CD4-positive, alpha-beta T cell treated with Interleukin-15 for 1 hour (primary cell): ENCODE measurements at places on chromosomes 7 and 10.

GRCh38 chr10:35643151-35644049, 1.3 kb upstream of the FZD8 start:
- no peak for DNase-seq

GRCh38 chr10:44284198-44285084, 100.5 kb downstream of the CXCL12 start:
- DNase-seq = no peak

DNA sequence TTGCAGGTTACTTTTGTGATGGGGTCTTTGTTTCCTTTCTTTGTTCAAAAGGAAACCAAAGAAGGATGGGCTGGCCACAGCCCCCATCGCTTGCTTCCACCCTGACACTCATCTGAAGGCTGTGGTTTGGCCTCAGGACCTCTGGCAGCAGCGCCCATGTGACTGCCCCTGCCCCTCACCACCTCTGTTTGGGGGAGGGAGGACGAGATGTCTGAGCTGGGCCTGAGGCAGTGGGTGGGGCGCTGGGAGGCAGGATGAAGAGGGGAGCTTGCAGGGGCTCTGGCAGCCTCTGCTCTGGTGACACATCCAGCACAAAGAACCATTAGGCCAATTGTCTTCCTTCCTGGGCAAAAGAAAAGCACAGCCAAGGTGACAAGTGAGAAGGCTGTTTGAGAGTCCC, 15.9 kb upstream of the CHST15 start:
- DNase-seq = no peak

DNA sequence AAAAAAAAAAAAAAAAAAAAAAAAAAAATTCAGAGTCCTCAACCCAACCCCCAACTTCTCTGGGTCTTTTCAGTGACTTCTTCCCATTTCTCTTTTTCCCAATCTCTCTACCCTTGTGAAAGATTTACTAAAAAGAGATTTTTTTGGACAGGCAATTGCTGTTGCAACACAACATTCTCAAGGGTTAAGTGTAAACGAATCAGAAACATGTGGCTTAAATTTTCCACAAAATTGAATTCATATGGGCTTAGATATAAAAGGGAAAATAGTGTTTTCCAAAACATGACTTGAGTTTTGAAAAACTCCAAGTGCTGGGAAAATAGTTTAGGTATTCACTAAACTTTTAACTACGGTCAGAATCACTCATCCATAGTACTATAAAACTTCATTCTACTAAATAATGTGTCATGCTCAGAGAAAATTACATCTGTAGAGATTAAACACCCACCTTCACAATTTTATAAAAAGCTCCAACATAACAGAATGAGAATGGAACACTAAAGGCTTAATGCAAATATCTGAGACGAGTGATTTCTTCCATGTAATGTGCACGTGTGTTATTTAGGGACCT, 643.1 kb downstream of the PARD3 start:
- no peak for DNase-seq

DNA sequence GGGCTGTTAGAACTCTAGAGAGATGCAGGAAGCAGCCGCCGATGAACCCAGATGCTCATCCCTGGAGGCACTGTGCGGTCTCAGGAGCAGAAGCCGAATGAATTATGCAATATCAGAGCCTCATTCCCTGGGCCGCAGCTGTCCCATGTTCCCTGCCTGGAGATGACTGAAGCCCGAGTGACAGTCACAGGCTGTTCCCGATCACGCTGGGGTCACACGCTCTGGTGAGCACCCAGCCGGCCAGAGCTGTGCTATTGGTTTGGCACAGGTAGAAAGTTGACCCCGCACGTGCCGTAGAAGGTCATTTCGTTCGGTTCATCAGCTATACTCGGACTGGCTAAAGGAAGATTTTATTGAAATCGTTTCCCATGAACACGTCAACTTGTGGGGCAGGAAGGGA, 140.5 kb upstream of the SH2B2 start:
- no peak for DNase-seq

- no peak for DNase-seq
Observed at GRCh38 chr10:110350812-110351211, 46.1 kb upstream of the SMNDC1 start.

DNA sequence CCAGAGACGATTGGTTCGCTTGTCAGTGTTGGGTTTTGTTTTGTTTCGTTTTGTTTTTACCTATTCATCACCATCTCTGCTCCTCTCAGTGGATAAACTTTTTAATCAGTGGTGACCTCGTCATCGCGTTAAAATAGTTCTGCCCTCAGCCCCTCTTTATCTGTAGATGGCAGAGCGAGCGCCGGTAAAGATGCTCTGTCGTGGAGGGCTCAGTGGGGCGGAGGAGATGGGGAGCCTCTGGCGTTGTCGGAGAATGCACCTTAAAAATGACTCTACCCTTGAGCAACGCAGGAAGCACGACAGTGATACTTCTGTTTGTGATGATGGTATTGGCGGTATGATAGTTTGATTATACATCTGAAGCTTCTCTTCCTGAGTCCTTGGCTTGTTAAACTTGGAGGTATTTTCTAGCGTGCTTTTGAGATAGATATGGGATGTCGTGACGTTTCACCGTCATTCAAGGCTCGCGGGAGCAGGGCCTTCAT, 554 bp downstream of the CSGALNACT2 start:
- DNase-seq = peak; percentile 63

GRCh38 chr7:33837356-33837851, 67.9 kb upstream of the BMPER start:
- no peak for DNase-seq

- DNase-seq = no peak
Observed at GRCh38 chr7:107045195-107045960, 873 bp downstream of the PRKAR2B start.

- no peak for DNase-seq
Observed at GRCh38 chr10:21368022-21368582, 157.4 kb downstream of the SKIDA1 start.

DNA sequence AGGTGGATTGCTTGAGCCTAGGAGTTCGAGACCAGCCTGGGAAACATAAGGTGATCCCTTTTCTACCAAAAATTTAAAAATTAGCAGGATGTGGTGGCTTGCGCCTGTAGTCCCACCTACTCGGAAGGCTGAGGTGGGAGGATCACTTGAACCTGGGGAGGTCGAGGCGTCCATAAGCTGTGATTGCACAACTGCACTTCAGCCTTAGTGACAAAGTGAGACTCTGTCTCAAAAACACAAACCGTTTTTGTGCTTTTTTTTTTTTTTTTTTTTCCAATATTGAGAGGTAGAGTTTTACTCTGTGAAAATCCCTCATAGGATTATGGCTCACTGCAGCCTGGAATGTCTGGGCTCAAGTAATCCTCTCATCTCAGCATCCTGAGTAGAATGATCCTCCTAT, 14.1 kb downstream of the CCAR1 start:
- no peak for DNase-seq

DNA sequence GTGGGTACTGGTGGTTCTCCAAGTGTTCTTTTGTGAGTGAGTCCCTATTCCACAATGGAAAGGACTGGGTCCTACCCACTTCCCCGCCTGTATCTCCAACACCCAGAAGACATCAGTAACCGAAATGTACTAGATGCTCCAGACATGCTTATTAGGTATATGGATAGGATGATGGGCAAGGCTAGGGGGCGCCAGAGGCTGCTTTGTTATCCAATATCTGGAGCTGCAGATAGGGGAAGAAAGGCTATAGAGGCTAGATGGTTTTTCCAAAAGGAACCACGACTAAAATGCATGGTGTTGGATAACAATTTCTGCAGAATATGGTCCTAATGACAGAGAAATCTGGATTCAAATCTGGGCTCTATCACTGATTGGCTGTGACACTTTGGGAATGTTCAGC, 56.2 kb upstream of the TM9SF3 start:
- peak; percentile 78 for DNase-seq

- no peak for DNase-seq
Observed at GRCh38 chr7:43568529-43568928, 14.4 kb upstream of the STK17A start.

DNA sequence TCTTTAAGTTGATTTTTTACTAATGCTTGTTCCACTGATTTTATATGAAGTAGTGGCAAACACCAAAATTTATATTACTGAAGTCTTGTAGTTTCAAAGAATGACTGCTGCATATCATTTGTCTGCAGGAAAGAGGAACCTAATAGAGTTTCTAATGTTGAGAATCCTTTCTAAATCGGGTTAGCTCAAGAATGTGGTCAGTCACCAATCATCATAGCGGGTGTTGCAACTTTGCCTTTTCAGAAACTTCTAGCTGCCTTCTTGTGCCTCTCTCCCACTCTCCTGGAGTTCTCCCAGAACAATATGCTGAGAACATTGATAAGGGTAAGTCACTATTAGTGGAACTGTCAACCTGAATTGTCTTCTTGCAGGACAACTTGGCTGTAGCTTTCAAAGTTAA, 524.8 kb upstream of the SORCS1 start:
- no peak for DNase-seq

DNA sequence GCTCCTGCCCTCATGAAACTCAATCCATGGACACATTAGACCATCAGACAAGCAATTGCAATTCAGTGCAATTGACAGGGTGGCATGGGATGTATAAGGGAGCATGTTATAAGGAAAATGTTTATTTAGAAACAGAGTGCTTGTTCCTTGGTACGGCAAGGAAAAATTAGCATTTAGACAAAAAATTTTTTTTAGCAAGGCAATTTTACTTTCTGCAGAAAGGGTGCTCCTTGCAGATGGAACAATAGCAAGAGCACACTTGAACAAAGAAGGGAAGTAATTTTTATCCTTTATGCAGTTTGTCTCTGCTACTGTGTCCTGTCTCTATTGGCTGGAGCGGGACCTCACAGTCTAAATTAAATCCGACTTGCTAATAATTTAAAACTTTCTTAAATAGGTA, 6.2 kb upstream of the BAG3 start:
- no peak for DNase-seq

DNA sequence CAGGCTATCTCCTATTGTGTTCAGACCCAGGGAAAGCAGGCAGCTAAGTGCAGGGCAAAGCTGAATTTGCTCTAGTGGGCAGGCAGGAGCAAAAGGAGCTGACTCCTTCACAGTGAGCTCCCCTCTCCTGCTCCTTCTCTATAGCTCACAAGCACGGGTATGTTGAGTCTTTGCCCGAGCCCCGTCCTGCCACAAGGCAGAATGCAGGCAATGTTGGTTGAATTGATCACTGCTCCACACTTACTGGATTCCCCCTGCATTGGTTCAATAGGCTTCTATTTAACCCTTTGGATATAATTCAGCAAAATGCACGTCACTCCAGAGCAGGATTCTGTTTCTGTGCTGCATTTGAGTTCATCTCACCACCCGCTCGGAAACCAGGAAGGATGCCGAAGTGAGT, 16.2 kb upstream of the C10orf90 start:
- no peak for DNase-seq

DNA sequence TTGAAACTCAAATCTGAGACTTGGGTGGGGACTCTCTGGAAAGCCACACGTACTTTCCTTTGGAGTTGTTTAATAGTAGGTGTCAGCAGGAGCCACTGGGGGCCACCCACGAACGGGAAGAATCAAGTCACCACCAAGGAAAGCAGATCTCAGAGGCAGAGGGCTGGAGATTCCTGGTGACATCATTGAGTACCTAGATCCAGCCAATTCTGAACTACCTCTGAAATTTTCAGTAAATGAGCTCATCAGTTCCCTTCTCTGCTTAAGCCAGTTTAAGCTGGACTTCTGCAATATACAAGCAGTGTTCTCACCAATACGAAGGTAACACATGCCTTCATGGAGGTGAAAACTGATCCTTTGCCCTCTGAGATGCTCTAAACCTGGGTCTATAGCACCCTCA, 99.3 kb upstream of the SORCS3 start:
- DNase-seq = no peak

- no peak for DNase-seq
Observed at GRCh38 chr7:154910125-154910524, 92.8 kb downstream of the PAXIP1 start.

DNA sequence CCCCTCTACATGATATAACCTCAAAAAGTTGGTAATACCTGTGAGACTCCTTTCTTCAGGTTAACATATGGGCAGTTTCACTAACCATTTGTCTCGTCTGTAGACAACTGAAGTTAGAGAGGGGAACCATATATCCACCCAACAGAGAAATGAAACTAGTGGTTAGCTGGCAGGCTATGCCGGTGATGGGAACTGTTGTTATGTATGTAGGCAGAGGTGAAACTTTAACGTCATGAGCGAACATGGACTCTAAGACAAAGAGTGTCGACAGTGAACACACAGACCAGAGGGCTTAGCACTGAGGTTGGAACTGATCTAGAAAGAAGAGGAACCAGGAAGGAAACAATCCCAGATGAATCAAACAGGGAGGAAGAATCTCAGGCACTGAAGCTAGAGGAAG, 112.4 kb downstream of the ELMO1 start:
- peak; percentile 60 for DNase-seq

DNA sequence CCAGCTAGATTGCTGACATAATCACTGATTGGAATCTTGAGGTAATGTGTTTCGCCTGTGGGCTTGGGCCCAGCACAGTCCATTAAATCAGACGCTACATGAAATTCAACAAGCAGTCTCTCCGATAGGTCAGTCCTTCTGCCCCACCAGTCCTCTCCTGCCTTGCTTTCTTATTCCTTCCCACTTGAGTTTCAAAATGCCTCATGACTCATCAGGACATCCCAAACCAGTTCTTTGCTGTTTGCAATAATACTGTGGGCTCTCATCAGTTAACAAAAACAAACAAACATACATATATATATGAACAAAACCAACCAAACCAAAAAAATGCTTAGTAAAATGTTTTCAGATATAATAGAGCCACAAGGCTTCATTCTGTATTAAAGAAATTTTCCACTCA, 599.0 kb downstream of the SORCS1 start:
- no peak for DNase-seq

DNA sequence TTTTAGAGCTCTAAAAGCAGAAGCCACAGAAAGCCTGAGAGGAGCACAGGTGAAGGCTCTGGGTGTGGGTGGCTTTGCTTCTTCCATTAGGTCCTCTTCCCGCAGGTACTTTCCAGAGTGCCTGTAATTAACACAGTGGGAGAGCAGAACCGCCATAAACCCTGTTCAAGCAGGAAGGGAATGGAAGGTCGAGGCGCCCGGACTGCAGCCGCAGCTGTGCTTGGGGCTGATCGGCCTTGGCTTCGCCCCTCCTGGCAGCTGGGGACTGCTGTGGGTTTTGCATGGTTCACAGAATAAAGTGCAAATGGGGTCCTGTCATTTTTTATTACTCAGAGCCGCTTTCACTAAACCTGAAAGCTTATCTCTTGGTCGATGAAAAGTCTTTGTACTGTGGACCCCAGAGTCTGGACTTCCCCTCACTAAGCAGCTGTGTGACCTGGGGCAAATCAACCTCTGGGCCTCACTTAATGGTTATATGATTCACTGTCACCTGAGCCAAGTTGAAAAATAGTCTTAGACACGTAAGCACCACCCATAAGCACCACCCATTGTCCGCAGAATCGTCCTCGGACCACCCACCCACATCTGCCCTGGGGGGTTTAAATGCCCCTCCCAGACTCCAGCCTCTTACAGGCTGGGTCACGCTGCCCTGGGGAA, 100.9 kb downstream of the XRCC2 start:
- no peak for DNase-seq
